HepG2 (cell line): ENCODE measurements at places on chromosomes 16 and 17. TPM values are rescaled to one million over a fixed set of nuclear protein-coding genes. Genes with fewer than 3 reads are reported as not detected.

Gene CDH1
- total RNA-seq = 0.70 and 0.95 TPM in 2 replicates

Gene SAMD14
- 0.07 TPM in 1 of 2 replicates, not detected in the other for total RNA-seq

Gene PPP1R27
- 0.69 and 1.00 TPM in 2 replicates for total RNA-seq

Gene HSD17B1
- total RNA-seq = 0.77 and 0.93 TPM in 2 replicates

Gene KRTAP4-4
- total RNA-seq = not detected in 2 replicates

Gene TBC1D3E
- total RNA-seq = not detected in 2 replicates

- DNase-seq = no peak
Measured at GRCh38 chr16:74756203-74756602, 18.4 kb downstream of the FA2H start.

DNA sequence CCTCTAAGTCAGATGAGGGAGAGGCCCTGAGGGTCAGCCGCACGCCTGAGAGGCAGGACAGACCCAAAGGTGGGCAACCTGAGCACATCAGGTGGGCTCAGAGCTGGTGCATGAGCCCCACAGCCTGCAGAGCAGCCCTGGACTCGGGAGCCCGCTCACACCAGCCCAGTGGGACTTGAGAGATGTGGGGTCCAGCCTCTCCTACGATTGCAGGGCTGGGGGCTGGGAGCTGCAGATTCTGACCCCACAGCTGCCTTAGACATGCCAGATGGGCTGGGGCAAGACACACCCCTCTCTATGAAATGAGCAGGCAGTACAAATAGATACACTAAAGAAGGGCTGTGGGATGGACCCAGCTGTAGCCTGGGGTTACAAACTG, 77.1 kb upstream of the RBL2 start:
- DNase-seq = no peak

GRCh38 chr17:44970136-44970741, 2.1 kb upstream of the C1QL1 start:
- no peak for DNase-seq

DNA sequence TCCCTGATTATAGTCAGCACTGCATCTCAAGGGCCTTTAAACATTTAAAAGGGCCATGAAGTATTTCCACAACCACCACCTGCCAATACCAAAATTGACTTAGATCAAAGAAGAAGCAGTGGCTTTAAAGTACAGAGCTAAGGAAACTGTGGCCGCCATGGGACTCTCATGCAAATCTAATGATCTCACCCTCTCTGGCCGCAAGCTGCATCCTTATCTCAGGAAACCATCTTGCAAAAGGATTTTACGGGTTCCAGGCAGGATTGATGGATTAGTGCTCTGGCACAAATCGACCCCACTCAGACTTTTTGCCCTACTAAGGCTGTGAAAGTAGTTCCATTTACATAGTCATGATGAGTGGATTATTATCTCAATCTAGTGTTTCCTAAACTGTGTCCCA, 22.6 kb downstream of the CDRT4 start:
- no peak for DNase-seq

- DNase-seq = peak; percentile 79
Measured at GRCh38 chr16:4021070-4021779, 95.0 kb downstream of the ADCY9 start.

DNA sequence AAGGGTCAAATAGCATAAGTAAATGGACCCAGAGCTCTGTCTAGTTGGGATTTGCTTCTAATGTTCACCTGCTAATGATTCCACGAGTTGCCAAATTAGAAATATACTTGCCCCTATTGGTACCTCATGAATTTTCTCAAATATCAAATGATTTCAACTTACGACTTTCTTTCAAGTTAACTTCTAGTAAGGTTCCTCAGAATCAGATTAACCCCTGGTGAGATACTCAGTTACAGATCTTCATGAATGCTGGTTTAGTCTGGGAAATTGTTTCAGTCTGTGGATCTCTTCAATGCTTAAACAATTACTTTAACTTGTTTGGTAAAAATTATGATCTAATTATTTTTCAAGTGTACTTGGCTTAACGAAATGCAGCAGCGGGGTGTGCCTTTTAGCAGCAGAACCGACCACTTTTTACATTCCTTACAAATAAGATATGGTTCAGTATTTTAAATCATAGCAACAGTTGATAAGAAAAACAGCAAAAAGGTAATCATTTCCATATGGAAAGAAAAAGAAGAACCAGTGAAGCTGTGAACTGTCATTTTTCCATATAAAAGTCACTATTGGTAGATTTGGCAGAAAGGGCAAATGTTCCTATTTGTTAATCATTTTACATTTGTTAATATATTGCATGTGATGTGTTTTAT, 34.5 kb downstream of the TUBD1 start:
- DNase-seq = no peak

DNA sequence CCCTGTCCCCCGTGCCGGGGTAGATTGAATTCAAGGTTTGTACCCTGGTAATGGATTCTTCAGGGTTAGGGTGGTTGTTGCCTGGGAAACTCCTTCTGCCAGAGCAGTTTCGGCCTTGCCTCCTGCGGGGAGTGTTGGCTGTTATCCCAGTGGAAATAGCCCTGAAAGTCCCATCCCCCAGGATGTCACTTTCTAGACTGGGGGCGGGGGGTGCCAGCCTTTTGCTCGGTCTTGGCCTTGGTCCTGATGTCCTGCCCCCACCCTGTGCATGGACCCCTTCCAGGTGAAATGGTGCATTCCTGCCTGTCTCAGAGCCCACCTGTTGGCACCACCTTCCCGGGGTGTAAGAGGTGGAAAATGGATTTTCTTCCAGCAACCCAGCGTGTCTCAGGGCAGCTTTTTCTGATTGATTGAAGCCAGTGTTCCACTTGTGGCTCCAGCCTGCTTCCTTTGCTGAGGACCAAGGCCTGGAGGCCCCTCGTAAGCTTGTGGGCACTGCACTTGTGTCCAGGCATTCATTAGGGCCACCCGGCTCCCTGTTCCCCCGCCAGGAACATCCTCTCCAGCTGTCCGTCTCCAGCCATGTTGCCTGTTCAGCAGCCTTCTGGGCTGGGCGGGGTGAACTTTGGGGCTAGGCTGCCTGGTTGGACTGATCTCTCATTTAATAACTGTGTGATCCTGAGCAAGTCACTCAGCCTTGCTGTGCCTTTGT, 25.6 kb downstream of the MGAT5B start:
- DNase-seq = no peak

GRCh38 chr16:4376126-4376892, 4.7 kb downstream of the VASN start:
- DNase-seq = no peak

GRCh38 chr16:86924537-86924936, 346.2 kb downstream of the FOXL1 start:
- no peak for DNase-seq

- no peak for DNase-seq
Measured at GRCh38 chr17:79008666-79009387, 737 bp downstream of the CANT1 start.

GRCh38 chr16:49330562-49331201, 42.9 kb upstream of the C16orf78 start:
- DNase-seq = peak; percentile 36

DNA sequence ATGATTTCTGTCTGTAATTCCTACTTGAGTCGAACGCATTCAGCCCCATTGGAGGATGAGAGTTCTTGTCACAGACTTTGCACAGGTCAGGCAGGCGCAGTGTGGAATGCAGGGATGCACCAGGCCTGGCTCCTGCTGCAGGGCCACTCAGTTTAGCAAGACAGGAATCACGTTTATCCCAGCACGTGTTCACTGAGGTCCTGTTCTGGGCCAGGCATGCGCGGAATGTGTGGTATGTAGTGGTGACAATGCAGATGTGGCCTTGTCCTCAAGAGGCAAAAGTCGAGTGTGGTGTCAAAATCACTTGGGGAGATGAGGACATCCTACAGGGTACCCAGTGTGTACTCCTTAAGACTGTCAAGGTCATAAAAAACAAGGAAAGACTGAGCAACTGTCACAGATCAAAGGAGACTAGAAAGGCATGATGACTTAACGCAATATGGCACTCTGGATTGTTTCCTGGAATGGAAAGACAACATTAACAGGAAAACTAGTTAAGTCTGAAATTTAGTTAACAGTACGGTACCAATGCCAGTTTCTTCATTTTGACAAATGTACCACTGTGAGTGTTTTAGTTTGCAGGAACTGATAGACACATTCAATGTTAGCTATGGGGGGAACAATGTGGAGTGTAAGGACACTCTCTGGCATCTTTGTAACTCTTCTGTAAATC, 121.5 kb upstream of the ADAMTS18 start:
- DNase-seq = peak; percentile 51

- no peak for DNase-seq
Measured at GRCh38 chr17:55720919-55721836, 1.5 kb downstream of the TMEM100 start.

- DNase-seq = peak; percentile 65
Measured at GRCh38 chr16:56973294-56973689, 11.5 kb downstream of the CETP start.

- peak; percentile 68 for DNase-seq
Measured at GRCh38 chr16:54268340-54268739, 18.2 kb downstream of the IRX3 start.
